Nucleus accumbens (tissue), 56 donors: ENCODE measurements at places on chromosomes 13 and 19.

DNA sequence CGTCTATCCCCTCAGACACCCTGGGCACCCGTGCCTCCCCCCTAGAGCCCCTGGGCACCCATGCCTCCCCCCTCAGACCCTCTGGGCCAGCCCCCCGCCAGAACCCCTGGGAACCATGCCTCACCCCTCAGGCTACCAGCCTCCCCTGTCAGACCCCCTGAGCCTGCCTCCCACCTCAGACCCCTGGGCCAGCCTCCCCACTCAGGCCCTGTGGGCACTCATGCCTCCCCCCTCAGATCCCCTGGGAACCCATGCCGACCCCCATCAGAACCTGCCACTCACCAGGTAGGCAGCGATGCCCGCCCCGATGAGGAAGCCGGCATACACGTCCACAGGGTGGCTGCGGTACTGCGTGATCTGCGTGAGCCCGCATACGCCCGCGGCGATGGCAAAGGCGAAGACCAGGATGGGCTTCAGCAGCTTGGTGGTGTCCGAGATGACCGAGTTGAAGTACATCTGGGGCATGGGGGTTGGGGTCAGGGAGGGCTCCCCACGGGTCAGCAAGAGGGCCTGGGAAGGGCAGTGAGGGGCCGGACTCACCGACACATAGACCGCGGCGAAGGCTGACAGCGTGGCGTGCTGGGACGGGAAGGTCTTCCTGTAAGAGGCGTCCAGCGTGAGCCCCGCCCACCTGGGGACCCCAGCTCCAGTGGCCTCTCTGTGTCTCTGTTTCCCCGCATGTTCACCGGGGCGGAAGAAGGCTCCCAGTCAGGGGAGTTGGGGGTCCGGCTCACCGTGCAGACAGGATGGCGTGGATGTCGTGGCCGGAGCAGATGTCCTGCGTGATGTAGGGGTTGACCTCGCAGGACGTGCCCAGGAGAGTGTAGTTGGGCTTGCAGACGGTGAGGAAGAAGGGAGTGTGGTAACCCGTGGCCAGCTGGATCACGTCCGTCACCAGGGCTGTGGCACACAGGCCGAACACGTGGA is 7.3 kb downstream of the PLPPR3 start:
- no peak for DNase-seq

GRCh38 chr19:50496189-50497021 is 14.6 kb downstream of the JOSD2 start:
- DNase-seq, result peak; percentile 66

DNA sequence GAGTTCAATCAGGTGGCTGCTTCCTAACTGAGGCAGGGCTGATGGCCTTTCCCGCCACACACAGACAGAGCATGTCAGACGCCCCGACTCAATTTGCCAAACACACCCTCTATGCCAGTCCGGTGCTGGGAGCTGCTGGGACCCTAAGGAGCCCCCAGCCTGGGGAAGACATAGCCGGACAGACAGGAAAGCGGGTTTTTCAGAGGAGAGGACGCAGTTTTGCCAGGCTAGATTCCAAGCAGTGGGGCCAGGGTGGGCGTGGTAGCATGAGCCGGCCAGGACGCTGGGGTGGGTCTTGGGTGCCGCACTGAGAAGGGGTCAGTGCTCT is 19.8 kb downstream of the MAST3 start:
- no peak for DNase-seq

GRCh38 chr19:48720251-48720612 is 707 bp upstream of the MAMSTR start:
- DNase-seq, result no peak

GRCh38 chr13:25744178-25744577 is 307.6 kb downstream of the SHISA2 start:
- DNase-seq, result no peak

DNA sequence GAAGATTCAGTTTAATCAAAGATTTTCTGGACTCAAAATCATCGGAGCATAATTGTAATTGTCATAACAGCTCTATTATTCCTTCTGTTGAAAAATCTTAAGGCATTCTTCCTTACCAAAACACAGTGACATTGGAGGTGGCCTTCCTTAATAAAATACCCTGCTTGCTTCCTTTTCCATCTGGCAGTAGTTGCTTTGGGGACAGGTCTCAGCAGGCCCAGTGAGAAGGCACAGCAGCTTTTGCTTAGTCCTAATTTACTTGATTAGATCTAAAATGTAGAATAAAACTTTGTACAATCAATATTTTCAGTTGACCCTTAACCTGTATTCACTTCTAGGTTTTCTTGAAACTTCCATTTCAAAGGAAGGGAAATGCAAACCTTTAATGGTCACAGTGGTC is 471.6 kb downstream of the PCDH20 start:
- no peak for DNase-seq

GRCh38 chr19:19849056-19849455 is 16.6 kb upstream of the ZNF253 start:
- DNase-seq, result no peak

DNA sequence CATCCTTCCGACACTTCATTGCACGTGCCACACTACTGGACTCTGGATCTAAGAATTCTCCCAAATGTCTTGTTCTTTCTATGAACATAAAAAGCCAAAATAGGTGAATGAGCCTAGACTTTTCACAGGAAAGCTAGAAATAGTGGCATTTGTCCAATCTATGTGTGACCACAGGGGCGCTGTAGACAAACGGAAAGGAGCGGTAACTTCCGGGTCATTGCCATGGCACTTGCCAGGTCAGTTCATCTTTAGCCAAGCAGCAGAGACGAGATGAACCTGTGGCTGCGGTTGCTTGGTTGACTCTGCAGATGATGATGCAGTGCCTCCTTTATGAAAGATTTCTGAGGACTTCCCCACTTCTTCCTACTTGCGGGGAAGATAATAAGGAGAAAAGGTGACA is 65.6 kb downstream of the ADGRE1 start:
- no peak for DNase-seq

DNA sequence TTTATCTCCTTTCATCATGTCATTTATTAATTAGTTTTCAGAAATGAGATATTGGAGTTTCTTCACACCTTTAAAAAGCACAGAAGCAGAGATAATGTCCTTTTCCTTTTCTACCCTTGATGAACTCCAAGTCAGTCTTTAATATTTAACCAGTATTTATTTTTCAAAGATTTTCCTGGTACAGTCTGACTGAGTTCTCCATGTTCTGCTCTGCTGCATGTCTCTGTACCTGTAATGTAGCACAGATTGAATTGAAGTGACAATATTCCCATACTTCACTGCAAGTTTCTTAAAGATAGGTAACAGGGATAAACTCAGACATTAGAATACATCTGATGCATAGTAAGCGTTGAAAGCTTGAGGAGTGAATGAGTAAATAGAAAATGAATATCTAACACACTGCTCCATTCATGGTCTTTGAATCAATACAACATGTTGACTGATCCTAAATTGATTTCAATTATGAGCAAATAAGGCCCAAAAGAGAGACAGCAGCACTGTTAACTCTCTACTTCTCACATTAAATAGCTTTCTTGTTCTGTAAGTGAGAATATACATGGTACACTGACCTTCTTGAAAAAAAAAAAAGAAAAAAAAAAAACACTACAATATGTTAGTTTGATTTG is 1323.6 kb upstream of the PRR20A start:
- no peak for DNase-seq

GRCh38 chr13:110653851-110654250 is 38.5 kb downstream of the NAXD start:
- DNase-seq, result no peak

- peak; percentile 66 for DNase-seq
Measured at GRCh38 chr19:17855280-17856152, 4.2 kb upstream of the RPL18A start.

- no peak for DNase-seq
Measured at GRCh38 chr19:39347332-39348164, 5.3 kb downstream of the SAMD4B start.

- no peak for DNase-seq
Measured at GRCh38 chr13:29954082-29955028, 103.9 kb upstream of the UBL3 start.

DNA sequence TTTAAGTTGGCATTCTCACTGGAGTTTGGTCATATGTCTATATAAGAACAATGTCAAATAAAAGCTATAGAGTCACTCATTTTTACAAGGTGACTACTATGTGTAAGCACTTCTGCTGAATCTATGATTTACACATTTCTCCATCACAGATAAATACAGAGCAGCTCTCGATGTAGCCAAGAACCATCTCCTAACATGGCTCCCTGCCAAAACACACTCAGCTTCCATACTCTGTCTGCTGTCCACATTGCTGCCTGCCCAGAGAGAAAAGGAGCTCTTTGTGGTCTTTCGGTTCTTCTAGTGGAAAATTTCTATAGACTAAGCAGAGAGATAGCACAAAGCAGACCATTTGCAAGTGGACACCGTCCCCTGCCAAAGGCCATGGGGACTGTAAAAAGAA is 190.9 kb upstream of the KLF12 start:
- no peak for DNase-seq

DNA sequence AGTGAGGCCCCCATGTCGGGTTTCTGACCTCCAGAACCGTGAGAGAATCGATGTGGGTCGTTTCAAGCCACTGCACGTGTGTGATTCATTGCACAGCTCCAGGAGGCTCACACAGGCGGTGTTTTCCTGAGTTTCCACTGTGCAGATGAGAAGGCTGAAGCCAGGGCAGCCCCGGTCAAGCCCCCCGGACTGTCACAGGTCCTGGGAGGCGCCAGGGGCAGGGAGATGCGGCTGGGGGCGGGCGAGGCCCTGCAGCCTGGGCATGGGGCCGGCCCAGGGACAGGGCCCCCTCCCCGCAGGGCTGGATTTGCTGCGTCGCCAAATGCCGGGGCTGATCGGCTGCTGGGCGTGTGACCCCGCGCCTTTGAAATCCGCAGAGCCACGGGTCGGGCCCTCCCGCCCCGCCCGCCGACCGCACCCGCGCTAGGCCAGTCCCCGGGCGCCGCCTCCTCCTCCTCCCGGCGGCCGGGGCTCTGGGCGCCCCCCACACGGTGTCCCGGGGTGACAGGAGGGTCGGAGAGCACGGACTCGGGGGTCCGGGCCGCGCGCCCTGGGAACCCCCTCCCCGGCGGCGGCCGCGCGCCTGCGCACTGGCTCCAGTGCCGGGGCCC is 9.9 kb upstream of the MKNK2 start:
- peak; percentile 80 for DNase-seq

DNA sequence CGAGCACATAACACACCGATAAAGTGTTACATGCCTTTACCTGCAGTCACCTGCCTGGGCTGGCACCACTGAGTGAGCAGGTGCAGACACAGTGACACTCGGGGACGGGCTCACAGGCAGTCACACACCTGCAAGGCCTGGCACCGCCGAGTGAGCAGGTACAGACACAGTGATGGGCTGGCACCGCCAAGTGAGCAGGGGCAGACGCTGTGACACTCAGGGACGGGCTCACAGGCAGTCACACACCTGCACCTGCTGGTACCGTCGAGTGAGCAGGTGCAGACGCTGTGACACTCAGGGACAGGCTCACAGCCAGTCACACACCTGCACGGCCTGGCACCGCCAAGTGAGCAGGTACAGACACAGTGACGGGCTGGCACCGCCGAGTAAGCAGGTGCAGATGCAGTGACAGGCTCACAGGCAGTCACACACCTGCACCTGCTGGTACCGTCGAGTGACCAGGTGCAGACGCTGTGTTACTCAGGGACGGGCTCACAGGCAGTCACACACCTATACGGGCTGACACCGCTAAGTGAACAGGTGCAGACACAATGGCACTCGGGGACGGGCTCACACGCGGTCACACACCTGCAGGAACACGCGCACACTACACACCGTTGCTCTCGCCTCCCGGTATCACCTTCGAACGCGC is 470 bp downstream of the ZNF835 start:
- DNase-seq, result no peak

DNA sequence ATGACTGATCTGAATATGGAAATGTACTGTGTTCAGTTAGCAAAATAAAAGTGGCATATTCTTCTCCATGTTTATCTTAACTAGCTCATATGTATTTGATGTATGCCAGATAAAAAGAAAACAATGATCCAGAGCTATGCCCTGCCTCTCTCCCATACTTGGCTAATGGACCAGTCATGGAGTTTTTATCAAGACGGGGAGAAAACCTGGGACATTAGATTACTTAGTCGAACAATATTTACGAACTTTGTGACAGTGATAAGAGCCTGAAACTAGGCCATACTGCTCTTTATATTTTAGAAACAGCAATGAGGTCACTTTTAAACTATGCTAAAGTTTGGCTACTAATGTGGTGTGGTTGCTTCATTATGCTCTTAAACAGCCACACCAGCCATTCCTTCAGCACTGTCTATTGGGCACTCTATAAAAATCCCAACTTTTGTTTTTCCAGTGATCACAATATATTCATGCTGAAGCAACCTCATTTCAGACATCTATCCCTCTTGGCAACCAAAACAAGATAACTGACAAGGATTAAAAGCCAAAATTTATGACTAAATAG is 265.0 kb downstream of the FGF14 start:
- DNase-seq, result no peak

DNA sequence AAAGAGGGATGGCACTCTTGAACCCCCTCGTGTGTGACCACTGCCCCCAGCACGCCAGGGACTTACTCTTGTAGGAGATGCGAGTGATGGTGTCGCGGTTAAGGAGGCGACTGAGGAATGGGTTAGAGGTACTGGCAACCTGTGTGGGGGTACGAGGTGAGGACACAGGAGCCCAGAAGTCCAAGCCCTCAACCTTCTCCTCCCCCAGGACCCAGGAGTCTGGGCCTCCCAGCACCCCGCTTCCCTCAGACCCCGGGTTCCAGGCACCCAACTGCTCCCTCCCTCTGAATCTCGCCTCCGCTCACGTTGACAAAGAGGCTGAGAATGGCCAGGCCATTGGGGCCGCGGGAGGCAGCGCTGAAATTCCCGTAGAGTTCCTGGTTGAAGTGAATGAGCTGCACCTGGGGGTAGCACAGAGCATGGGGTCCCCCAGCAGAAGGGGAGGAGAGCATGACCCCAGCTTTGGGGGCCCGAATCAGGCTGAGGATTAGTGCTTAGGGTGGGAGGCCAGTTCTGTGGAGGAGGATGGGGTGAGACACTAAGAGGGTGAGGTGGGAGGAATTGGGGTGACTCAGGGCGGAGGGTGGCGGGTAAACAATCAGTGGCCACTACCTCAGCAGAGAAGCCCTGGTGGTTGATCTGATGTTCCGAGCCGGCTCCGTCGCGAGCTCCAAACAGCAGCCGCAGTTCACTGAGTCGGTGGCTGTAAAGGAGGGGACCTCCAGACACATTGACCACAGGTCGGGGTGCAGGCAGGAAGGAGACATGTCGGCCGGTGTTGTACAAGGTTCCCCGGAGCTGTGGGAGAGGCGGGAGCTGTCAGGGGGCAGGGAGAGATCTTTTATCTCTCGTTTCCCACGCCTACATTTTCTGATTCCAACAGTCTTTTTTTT is 2.5 kb upstream of the DBP start:
- DNase-seq, result no peak

DNA sequence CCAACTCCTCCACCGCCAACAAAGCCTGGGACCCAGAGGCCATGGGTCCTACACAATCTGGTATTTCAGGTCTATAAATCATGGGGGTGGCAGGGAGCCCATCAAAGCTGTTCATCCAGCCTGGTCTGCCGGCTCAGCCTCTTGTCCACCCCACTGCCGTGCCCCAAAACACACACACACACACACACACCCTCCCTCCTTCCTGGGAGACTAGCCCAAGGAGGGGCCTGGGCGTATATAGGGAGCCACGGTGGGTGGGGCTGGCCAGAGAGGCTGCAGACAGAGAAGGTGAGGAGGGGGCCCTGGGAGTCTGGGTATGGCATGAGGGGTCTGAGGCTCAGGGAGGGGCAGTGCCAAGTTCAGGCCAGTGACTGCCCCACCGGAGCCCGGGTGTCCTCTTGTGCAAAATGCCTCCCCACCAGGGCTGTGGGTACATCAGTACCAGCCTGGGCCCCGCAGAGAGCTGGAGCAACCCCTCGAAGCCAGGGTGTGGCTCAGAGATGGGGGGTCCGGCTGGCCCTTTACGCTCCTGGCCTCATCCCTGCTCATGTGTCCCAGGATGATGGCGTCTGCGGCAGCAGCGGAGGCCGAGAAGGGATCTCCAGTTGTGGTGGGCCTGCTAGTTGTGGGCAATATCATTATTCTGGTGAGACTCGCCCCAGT is at the start of gene UPK1A:
UPK1A (plus strand) TSS at position 267 of the 663 bp plus-strand sequence; CDS start at position 563, 296 bp downstream.
- no peak for DNase-seq
